ENCODE measurements at places on chromosomes 2 and 18.
A peak's percentile ranks its signal among the peaks of the same experiment; 100 is the strongest.

GRCh38 chr2:183829931-183830330 lies 705.7 kb downstream of the NUP35 start:
- DNase-seq: no peak

GRCh38 chr2:108927405-108927804 lies 61.6 kb downstream of the EDAR start:
- DNase-seq: no peak

GRCh38 chr2:232955856-232956255 lies 57.2 kb downstream of the NGEF start:
- no peak for DNase-seq

GRCh38 chr2:120396861-120397811 lies 51.2 kb downstream of the INHBB start:
- no peak for DNase-seq

DNA sequence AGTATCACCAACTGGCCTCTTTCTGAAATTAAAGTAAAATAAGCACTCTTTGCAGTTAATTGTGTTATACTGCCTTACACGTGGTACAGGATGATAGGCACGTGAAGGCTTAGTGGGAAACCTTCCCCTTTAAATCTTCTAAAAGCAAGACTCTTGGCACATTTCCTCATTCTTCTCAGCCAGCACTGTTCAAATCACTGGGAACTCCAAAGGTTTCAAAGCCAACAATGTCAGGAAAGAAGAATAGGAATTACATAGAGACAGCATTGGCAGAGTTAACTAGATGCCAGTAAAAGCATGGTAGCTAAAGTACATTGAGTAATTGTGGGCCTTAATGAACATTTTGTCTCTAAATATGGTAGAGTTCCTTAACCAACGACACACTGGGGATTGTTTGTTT lies 96.4 kb downstream of the DTNA start:
- DNase-seq: no peak

DNA sequence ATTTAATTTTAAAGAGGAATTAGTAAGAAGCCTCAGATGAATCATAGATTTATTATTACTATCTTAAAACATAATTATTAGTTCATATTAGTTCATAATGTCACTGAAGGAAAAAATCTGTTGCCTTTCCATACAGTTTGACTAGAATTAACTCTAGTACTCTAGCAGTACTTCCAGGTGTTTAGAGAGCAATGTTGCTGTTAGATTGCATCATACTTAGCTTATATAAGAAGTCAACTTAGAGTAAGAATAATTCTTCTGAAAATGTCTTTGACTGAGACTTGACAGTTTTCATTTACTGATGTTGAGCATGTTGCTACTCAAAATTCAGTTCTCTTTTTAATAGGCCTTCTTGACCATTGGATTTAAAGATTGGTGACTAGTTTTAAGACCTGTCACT lies 4.7 kb downstream of the RAB3GAP1 start:
- no peak for DNase-seq

DNA sequence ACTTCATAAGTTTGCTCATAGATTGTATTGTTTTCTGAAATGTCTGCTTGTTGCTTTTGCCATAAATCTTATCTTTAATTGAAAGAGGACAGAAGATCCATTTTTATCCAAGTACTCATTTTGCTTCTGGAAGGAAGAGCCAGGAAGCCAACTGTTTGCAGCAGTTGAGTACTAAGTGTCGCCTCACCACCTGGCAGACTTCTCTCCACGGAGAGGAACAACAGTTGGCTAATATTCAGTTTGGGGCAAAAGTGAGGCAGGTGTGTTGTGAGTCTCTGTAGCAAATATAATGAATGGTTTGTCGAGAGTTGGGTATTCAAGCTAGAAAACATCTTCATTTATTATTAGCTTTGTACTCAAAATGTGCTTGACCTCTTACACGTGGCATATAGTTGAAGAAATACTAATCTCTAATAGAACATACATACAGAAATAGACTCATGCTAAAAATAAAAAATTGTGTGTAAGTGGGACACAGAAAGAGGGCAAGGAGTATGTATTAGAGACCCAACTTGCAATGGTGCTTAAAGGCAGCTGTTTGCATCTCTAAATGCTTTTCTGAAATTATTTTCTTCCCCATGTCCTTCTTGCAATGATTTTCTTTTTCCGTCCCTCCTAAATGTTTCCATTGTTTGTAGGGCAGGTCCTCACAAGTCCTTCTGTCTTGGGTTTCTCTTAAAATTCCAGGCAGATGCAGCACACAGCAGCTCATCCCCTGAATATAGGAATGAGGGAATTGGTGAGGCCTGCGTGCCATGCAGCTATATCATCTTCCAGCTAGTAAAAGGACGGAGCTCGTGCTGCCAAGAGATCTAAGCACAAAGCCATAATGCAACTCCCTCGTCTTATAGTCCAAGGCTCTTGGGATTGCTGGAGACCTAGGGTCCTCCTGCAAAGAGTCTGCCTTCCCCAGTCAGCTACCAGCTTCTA lies 44.8 kb upstream of the MAP3K20 start:
- no peak for DNase-seq

DNA sequence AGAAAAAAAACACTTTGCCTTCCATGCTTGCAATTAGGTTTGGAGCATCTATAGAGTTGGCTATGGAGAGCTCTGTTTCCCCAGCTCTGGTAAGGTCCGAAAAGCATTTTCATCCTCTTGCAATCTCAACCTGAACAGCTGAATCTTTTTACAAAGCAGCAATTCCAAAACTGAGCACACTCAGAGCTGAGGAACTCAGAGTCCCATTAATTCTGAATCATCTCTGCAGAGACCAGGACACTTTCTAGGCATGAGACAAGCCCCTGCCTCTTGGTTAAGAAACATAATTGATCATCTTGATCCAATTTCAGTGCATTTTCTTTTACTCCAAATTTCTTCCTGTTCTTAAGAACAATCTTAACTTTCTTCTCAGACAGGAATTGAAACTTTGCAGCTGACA lies 4.2 kb downstream of the CNGA3 start:
- DNase-seq: no peak

- no peak for DNase-seq
Measured at GRCh38 chr2:71611781-71612527, 158.6 kb downstream of the DYSF start.

DNA sequence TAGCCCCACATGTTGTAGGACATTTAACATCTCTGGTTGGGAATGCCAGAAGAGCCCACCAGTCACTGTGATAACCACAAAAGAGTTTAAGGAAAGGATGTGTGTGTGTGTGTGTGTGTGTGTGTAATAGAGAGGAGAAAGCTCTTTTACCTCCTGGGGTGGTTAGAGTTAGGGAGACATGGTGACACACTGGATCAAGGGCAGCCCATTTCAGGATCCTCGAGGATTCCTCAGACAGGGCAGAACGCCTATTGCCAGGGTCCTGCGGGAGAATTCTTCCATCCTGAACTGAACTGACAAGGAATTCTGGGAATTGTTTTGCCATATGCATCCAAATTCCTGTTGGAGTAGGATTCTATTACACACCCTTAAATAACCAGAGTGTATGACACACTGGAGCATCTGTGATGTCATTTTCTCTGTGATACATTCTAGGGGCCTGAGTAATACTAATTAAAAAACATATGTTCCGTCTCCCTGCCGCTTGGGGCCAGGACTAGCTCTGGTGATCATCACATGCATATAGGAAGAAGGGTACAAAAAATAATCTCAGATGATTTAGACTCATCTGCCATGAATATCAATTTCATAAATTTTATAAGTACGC lies 156.4 kb upstream of the MMADHC start:
- DNase-seq: no peak

GRCh38 chr18:58507880-58508279 lies 121.0 kb downstream of the ALPK2 start:
- no peak for DNase-seq

GRCh38 chr2:4979111-4979510 lies 713.1 kb upstream of the SOX11 start:
- no peak for DNase-seq

DNA sequence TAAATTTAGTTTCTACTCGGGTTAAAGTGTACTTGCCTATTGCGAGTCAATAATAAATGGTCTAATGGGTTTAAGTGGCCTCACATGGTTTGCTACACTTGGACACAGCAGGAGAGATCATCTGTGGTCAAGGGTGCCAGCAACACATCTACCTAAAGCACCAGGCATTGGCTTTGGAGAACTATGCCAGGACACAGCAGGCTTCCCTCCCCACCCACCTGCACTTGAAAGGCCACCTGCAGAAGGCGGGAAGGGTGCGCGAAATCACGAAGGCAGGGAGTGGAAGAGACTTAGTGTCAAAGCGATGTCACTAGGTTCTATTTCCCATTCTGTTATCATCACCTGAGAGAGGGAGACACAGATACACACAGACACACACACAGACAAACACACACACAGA lies 44.5 kb downstream of the MYT1L start:
- DNase-seq: peak; percentile 79

DNA sequence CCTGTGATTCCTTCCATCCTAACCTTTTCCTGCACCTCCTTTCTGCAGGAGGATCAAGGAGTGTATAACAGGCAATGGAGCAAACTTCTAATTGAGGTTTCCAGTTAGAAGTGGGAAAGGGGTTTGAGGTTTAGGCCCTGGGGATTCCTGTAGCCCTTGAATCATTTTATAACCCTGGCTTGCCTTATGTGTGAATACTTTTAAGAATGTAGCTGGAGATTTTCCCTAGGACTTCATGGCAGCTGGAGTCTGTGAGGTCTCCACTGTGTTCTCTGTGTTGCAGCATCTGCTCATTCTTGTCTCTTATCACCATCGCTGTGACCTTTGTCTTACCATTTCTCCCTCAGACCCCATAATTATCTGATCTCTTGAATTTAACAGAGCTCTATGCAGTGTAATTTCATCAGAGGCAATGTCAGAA lies 370.2 kb upstream of the SLC14A2 start:
- peak; percentile 13 for DNase-seq

- DNase-seq: no peak
Measured at GRCh38 chr2:11168488-11168887, 13.2 kb downstream of the SLC66A3 start.

DNA sequence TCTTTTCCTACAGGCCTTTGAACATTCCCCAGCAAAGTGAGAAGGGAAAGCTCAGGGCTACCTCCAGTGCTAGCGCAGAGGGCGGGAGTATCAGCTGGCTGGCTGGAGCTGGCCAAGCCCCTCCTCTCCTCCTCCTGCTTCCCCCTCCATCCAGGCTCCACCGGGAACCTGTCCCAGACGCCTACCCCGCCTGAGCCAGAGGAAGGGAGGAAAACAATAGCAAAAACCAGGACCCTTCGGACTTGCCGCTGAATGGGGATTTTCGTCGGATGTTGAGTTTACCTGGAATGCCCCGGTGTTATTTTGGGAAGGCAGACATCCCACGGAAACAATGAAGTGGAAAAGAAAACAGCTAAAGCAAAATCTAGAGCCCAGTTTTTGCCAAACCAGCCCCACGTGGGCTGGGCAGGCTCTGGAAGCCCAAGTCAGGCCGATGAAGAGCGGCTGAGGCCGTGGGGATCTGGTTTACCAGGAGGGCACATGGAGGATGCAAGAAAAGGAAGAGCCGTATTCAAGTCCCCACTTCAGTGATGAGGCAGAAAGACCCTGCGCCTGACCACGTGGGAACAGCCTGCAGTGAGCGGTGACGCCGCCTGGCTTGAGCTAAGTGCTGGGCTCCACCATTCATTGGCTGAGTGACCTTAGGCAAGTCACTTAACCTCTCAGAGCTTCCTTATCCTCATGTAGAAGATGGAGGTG lies 100.4 kb upstream of the LCLAT1 start:
- DNase-seq: no peak

DNA sequence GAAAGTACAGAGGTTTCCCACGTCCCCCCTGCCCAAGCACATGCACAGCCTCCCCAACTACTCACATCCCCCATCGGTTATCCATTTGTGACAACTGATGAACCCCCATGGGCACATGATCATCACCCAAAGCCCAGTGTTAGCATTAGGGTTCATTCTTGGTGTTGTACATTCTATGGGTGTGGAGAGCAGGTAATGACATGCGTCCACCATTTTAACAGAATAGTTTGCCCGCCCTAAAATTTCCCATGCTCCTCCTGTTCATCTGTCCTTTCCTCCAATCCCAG lies 74.3 kb downstream of the LONRF2 start:
- peak; percentile 68 for DNase-seq

DNA sequence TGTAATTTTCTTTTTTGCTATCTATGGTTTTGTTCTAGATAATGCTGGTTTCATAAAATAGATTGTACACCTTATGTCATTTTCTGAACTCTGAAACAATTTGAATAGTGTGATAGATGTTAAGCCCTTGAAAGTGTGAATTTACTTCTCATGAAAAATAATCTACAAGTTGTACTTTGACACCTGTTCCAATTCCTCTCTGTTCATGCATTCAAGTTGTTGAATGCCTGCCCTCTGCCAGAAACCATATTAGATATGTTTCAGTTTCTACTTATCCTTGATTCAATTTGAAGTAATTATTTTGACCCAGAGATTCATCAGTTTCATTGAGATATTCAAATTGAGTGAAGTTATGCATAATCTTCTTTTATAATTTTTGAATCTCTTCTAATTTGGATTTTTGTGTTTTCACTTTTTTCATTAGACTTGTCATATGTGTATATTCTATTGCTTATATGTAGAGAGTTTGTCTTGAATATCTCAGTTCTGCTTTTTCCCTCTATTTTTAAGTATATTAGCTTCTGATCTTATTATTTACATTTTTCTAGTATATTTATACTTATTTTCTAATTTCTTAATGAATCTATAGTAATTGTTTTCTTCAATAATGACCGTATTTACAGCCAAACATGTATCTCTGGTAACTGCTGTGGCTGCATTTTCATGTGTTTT lies 143.3 kb upstream of the TACR1 start:
- no peak for DNase-seq

GRCh38 chr2:230925879-230926765 lies 1.1 kb upstream of the GPR55 start:
- no peak for DNase-seq

DNA sequence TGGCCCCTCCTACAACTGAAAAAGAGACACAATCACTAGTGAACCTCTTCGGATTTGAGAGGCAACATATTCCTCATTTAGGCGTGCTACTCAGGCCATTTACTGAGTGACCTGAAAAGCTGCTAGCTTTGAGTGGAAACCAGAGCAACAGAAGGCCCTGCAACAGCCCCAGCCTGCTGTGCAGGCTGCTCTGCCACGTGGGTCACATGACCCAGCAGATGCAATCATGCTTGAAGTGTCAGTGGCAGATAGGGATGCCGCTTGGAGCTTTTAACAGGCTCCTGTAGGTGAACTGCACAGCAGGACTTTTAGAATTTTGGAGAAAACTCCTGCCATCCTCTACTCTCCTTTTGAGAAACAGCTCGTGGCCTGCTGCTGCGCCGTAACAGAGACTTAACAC lies 578.6 kb upstream of the RAB6C start:
- DNase-seq: no peak

DNA sequence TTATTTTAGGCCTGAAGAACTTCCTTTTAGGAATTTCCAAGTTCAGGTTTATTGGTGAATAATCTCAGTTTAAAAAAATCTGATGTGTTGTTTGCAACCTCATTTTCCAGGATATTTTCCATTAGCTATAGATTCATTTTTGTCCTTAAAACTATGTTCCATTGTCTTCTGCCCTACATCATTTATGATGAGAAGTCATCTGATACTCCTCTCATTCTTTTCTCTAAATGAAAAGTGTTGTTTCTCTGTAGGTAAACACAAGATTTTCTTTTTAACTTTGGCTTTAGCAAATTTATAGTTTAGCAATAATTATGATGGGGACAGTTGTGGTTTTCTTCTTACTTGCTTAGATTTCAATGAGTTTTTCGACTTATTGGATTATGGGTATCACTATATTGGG lies 427.3 kb downstream of the DCDC2C start:
- DNase-seq: no peak

- DNase-seq: no peak
Measured at GRCh38 chr2:207778298-207778882, 8.7 kb upstream of the FZD5 start.

- no peak for DNase-seq
Measured at GRCh38 chr2:38666556-38666910, 619 bp downstream of the GALM start.

- DNase-seq: peak; percentile 80
Measured at GRCh38 chr2:71923887-71924533, 223.7 kb downstream of the CYP26B1 start.
